A549 treated with AZD2906 at 1 μM for 4 hours (cell line): ENCODE measurements at places on chromosomes 5 and 9. TPM values are rescaled to one million over a fixed set of nuclear protein-coding genes. Genes with fewer than 3 reads are reported as not detected.

The ZNF367 gene
- total RNA-seq = 5.3 to 6.2 TPM (median 5.6 TPM) in 5 replicates

The LCN1 gene
- 0.17 to 0.26 TPM (median 0.20 TPM) in 3 of 5 replicates, not detected in the others for total RNA-seq

The PCDHGB6 gene
- 0.09 to 0.13 TPM (median 0.10 TPM) in 5 replicates for total RNA-seq

The OR2V2 gene
- not detected in 5 replicates for total RNA-seq

The PCDHB10 gene
- 0.02 to 0.06 TPM (median 0.03 TPM) in 3 of 5 replicates, not detected in the others for total RNA-seq

The NTRK2 gene
- 0.01 to 0.03 TPM (median 0.02 TPM) in 5 replicates for total RNA-seq

The IFNA21 gene
- not detected in 5 replicates for total RNA-seq

The PGM5 gene
- total RNA-seq = not detected in 5 replicates

The RASEF gene
- total RNA-seq = 6.2 to 6.8 TPM (median 6.6 TPM) in 5 replicates

The ENTR1 gene
- total RNA-seq = 58.8 to 68.5 TPM (median 67.1 TPM) in 5 replicates

The TAS2R1 gene
- total RNA-seq = not detected in 5 replicates

The TGFBI gene
- total RNA-seq = 1,379 to 2,010 TPM (median 1,737 TPM) in 5 replicates

The URM1 gene
- total RNA-seq = 68.1 to 87.1 TPM (median 84.3 TPM) in 5 replicates

The MORN5 gene
- not detected in 5 replicates for total RNA-seq

The CDKN2B gene
- total RNA-seq = not detected in 5 replicates
